ENCODE measurements at places on chromosomes 16 and 17.

GRCh38 chr16:48489376-48489775 is 104.2 kb upstream of the SIAH1 start:
- no peak for DNase-seq

DNA sequence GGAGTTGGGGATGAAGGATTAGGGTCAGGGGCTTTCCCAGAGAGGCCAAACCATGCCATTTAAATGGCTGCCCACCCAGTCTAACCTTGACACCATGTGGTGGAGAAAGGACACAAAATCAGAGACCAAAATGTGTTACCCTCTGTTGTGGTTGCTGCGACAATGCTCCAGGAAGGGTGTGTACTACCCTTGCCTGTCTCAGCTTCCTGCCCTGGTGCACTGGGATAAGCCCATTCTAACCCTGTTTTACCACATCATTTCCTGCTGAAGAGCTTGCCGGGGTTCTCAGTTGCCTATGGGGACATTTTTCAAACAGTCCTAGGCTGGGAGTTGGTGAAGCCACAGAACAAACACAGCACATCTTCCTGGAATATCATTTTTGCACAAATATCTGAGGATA is 4.9 kb downstream of the OR4D1 start:
- no peak for DNase-seq

DNA sequence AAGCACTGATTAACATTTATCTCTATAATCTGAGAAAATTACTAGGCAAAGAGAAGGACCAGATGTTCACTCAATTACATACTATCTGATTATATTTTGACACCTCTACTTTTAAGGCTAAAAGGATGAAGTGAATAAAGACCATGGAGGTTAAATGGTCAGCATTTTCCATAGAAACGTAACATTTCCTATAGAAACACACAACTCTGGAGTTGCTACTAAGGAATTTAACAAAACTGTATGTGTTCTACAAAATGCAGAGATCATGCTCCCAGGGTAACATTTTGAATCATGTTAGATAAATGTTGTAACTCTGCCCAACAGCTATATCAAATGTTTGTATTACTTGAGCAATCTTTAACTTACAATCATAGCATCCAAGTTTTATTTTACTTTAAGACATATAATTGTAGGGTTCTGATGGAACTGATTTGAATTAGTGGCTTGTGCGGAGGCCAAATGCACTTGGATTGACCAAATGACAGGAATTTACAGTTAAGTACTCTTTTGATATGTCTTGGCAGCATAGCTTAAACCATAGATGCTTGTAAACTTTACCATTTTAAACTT is 97.7 kb downstream of the RPGRIP1L start:
- DNase-seq = no peak

GRCh38 chr16:88976366-88977017 is 515 bp downstream of the CBFA2T3 start:
- no peak for DNase-seq

- no peak for DNase-seq
These were observed 76.4 kb downstream of the MRC2 start for GRCh38 chr17:62703776-62704380.

- DNase-seq = no peak
These were observed 3.8 kb upstream of the ICAM2 start for GRCh38 chr17:64024215-64024654.

GRCh38 chr16:80924372-80924978 is 82.2 kb downstream of the CMC2 start:
- no peak for DNase-seq

DNA sequence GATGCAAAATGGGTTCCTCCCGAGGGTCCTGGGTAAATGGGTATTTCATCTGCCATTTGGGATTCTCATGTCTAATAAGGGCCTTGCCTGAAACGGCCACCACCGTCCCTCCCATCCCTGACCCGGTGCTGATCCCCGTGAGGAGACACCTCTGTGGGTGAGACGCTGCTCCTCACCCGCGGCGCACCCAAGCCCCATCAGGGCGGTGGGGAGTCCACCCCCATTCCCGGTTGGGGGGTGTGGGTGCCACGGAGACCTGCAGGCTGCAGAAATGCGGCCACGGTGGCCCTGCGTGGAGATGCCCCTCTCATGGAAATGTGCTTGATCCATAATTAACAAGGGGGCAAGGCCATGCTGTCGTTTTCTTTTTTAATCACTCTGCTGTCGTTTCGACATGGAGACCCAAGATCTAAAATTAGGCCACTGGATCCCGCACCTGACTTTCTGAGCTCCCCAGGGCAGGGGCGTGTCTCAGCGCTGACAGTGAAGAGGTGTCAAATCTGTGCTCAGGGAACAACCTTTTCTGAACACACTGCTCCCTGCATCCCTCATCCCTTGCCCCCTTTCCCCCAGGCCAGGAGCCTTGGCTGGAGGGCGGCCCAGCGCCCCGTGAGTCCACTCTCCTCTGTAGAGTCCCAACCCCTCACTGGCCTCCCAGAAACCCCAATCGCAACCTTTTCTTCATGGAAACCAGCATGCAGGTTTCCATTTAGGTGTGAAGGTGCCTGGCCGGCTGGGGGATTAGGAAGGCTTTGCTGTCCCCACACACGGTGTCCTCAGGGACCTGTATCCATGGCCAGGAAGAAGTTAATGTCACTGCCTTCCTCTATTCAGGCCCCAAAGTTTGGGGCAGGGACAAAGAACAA is 38.9 kb downstream of the PEMT start:
- no peak for DNase-seq

GRCh38 chr16:48608452-48608851 is 1.5 kb downstream of the N4BP1 start:
- no peak for DNase-seq

GRCh38 chr17:73439597-73439996 is 127.8 kb upstream of the CDC42EP4 start:
- DNase-seq = no peak

DNA sequence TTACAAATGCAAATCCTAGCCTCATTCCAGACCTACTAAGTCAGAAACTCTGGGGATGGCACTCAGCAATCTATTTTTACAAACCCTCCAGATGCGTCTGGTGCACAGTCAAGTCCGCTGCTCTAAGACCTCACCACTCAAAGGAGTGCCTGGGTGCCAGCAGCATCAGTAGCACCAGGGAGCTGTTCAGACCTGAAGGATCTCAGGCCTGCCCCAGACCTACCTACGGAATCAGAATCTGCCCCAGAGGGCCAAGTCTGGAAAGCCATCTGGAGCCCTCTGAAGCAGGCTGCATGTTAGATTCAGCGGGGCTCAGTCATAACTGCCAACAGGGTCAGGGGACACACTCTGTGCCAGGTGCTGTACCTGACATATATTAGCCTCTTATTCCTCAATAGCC is 17.6 kb downstream of the MEOX1 start:
- no peak for DNase-seq

DNA sequence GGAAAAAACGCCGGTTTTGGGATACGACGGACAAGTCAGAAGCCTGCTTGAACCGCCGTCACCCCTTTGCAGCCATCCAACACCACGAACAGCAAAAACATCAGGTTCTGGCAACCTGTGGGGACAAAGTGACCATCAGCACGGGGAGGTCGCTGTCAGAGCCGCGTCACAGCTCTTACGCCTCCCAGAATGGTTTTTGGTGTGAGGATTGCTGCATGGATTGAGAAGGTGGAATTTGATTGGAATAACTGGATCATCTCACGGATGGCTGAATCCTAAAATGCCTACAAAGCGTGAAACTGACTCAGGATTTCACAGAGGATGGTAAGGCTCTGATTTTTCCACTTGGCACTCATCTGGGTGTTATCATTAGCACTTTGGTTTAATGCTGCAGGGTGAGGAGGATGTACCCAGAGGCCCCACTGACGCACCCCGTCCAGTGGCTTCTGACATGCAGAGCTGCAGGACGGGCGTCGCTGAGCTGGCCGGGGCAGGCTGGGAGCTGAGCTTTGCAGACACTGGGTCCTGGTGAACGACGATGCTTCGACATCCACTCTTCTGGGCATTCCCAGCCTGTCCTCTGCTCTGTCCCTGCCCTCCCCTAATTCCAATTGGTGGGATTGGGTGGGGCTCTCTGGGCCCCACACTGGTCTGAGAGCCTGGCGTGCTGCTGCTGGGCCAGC is 73.4 kb upstream of the CREBBP start:
- DNase-seq = peak; percentile 60

DNA sequence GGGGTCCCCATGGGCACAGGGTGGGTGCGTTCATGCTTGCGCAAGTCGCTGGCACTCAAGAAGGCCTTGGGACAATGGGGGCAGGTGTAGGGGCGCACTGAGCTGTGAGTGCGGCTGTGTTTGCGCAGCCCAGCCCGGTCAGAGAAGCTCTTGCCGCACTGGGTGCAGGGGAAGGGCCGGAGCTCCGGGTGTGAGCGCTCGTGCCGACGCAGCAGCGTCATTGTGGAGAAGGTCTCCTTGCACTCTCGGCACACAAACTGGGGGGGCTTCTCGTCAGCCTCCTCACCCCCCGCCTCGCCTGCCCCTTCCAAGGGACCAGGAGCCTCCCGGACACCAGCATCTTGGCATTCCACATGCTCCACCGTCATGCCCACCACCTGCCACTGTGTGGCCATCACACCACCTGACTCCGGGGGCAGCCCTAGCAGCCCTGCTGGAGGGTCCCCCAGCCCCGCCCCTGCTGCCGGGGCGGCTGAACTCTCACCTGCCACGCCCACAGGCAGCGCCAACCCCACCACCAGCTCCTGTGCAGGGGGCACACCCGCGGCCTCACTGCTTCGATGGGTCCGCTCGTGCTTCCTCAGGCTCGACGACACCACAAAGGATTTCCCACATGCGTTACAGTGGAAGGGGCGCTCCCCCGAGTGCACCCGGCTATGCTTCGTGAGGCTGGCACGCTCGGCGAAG is 12.8 kb downstream of the ZNF668 start:
- DNase-seq = no peak

GRCh38 chr17:21419299-21420239 is 43.4 kb downstream of the KCNJ12 start:
- no peak for DNase-seq

DNA sequence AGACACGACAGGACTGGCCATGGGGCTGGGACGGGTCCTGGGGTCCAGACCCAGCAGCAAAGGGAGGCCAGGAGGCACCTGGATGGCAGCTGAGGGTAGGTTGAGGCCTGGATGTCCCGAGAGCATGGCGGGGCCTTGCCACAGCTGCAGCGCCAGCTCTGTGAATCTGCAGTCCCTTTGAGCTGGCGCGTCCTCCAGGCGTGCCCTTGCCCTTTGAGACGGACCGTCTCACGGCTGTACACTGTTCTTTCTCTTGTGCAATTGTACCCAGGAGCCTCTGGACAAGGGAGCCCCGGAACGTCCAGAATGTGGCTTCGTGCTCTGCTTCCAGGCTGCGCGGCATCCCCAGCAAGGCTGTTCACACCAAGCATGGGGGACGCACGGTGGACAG is 69.5 kb upstream of the CIBAR2 start:
- DNase-seq = no peak

DNA sequence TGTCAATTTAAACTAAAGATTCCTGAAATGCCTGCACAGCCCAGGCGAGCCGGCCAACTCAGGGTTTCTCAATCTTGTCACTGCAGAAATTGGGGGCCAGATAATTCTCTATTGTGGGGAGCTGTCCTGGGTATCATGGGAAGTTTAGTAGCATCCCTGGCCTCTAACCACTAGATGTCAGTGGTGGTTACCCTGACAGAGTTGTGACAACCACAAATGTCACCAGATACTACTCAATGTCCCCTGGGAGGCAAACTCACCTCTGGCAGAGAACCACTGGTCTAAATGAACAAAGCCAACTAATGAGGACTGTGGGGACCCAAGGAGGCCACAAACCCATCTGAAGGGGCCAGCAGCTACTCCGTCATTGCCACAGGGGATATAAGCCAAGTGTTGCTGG is 90.9 kb downstream of the MYH11 start:
- DNase-seq = no peak

DNA sequence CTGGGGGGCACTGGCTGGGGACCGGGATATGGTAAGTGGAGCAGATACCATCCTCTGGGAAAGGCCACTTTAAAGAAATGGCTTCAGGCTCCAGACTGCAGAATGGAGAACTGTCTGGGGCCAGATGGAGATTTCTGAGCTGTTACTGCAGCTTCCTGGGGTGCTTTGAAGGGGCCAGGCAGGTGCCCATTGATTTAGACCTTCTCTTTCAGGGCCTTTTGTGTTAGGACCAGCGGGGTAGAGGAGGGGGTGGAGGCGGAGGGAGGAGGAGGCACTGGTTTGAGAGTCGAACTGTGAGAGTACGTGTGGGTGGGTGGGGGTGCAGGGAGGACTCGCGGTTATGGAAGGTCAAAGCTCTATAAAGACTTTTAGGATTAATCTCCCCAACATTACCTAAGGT is 11.4 kb downstream of the NECAB2 start:
- DNase-seq = no peak

DNA sequence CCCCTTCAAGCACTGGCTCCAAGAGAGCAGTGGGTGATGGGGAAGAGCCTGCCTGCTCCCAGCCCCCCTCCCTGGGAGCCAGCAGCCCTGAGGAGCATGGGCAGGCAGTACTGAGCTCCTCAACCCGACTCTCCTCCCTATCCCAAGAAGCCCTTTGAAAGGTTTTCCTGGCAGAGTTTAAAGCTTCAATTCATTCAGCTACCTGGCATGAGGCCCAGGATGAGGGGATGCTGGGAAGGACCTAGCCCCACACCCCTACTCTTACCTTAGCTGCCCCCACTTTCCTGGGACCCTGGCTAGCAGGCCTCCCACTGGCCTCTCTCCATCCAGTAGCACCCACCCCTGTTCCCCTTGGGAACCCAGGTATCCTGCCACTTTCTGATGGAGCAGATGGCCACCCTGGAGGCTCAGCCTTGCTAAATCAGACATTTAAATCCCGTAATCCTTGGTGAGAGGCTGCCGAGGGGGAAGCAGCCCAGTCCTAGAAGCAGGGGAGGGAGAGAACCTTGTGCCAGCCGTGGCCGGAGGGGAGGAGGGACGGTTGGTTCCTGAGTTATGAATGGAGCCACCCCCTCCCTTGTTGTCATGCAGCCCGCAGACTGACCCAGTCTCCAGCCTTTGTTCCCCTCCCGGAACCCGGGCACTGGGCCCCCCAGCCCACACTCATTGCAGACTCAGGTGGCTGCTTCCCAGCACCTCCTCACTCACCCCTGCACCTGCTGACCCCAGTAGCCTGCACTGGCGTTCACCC is 17.1 kb downstream of the ATP1B2 start:
- no peak for DNase-seq

- no peak for DNase-seq
These were observed 6.7 kb downstream of the GIT1 start for GRCh38 chr17:29582772-29583171.

- no peak for DNase-seq
These were observed 66.3 kb downstream of the BPTF start for GRCh38 chr17:67891481-67892119.

DNA sequence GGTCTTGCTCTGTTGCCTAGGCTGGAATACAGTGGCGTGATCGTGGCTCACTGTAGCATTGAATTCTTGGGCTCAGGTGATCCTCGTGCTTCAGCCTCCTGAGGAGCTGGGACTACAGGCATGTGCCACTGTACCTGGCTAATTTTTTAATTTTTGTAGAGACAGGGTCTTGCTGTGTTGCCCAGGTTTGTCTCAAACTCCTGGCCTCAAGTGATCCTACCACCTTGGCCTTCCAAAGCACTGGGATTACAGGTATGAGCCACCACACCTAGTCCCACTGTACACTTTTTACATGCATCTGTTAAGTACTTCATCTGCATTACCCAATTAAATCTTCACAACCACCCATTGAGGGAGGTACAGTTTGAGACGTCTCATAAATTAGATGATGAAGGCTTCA is 12.4 kb downstream of the TNRC6A start:
- no peak for DNase-seq

All from chondrocyte (in vitro differentiated cells).